Left lung (tissue), 14 donors: ENCODE measurements at places on chromosomes 16 and 17. TPM values are rescaled to one million over a fixed set of nuclear protein-coding genes. Genes with fewer than 3 reads are reported as not detected.
A peak's percentile ranks its signal among the peaks of the same experiment; 100 is the strongest.

- no peak for DNase-seq
Observed at GRCh38 chr17:49454050-49454449, 39.4 kb upstream of the PHB1 start.

- no peak for DNase-seq
Observed at GRCh38 chr17:83178533-83179304, 99.3 kb downstream of the METRNL start.

DNA sequence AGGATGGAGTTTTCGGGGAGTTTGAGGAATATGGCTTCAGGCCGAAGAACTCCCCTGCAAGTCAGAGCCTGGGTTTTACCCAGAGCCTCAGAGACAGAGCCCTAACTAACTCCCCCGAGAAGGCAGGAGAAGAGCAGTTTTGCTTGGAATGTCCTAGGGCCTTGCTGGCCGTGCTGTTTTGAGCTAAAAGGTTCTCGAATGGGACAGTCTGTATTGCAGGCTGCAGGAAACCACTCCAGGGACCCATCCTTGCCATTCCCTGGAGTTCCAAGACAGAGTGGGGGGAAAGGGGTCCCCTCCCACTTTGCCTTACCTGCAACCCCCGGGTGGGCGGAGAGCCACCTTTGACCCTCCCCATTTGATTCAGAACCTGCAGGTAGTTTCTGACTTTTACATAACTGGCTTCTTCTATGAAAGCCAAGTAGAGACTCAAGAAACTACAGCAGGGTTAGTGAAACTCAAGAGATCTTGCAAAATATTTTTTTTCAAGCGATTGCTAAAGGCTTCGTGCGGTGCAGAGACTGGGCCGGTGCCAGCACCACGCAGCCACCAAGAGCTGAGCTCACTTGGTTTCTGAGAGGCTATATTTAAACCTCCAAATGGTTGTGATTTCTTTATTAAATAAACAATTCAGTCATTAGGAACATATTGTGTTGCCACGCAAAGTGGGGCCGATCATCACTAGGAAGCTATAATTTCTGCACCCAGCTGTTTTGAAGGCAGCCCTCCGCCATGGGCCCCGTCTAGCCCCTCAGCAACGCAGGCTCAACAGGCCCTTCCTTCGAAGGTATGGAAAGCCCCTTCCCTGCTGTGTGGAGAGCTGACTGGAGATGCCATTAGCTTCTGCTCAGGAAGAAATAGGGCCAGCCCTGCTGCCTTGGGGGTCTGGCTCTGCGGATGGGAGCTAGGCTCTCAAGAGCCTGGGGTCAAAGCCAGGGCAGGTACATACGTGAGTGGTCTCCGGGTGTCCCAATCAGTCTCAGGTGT is 223.0 kb downstream of the NTN1 start:
- DNase-seq = no peak

DNA sequence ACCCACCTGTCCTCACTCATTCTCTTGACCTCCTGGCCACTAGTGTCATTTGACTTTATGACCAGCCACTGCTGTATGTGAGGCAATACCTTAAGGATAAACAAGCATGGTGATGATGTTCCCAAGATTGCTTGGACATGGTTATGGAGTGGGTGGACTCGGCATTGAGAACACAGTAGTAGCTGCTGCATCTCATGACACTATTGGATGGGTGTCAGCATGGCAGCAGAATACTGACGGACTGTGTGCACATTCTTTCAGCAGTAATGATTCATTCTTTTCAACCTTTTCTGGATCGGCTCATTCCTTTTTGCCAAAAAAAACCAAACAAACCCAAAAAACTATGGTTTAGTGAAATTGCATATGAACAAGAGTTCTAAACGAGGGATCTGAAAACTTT is 13.5 kb downstream of the SPECC1 start:
- no peak for DNase-seq

DNA sequence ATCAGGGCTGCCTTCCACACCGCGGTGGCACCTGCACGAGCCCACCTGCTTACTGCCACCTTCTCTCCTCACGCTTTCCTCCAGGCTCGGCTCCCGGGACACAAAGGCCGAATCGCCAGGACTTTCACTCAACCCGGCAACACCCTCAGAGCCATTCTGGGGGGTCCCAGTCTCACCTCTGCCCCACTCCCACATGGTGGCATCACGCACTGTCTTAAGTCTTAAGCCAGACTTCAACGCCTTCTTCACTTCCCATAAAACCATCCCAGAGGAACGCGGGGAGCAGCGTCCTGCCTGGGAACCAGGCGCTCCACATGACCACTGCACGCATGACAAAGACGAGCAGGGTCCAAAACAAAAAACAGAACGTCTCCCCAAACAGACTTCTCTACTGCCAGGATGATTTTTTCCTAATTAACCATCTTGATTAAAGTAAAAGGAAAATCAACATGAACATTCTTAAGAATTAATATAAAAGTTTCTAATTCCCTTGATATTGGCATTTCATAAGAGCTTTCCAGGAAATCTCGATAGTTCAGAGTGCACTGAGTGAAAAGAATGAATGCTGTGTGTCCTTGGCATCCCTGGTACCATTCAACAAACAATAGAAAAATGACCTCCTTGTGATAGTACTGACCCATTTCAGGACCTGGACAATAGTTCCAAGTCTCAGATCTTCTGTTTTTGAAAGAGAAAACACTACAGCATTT is 2.6 kb downstream of the CANT1 start:
- no peak for DNase-seq

Gene SSTR5
- polyA plus RNA-seq = 0.11 TPM

Gene GPRC5C
- 49.6 TPM for polyA plus RNA-seq

GRCh38 chr17:64974750-64975317 is 55.6 kb upstream of the LRRC37A3 start:
- DNase-seq = no peak

Gene ATP2C2
- 11.2 TPM for polyA plus RNA-seq

Gene ASGR2
- 0.40 TPM for polyA plus RNA-seq

DNA sequence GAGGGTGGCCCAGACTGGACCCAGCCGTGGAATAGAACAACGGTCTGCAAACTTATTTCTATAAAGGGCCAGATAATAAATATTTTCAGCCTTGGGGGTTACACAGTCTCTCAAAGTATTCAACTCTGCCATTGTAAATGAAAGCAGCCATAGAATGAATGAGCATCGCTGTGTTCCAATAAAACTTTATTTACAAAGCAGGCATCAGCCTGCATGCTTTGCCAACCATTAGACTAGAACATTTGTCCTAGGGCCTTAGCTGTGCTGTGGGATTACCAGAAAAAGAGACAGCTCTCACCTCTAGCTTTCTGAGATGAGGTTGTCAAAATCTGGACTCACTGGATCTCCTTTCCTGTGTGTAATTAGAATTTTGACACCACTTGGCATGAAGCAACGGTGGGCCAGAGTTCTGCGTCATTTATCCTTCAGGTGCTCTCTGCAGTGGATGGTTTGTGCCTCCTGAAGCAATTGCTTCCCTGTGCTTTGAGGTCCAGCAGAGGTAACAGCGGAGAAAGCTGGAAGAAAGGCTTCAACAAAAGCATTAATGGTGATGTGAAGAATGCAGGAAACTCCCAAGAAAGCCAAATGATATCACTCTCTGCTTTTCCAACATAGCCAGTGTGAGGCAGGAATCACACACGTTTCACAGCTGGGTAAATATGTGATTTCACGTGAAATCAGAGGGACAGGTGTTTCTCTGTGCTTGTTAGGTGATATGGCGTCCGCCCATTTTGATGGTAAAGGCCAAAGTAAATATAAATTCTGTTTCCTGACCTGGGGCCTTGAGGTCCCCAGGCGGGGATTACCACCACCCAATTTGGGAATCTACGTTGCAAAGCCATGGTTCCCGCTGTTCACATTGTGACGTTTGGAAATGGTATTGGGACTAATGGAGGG is 148.4 kb downstream of the PITPNC1 start:
- no peak for DNase-seq

- no peak for DNase-seq
Observed at GRCh38 chr17:28065706-28066105, 23.2 kb downstream of the NLK start.

GRCh38 chr17:74454197-74455024 is 12.0 kb upstream of the CD300A start:
- peak; percentile 87 for DNase-seq

GRCh38 chr16:86692426-86692825 is 114.1 kb downstream of the FOXL1 start:
- DNase-seq = no peak

DNA sequence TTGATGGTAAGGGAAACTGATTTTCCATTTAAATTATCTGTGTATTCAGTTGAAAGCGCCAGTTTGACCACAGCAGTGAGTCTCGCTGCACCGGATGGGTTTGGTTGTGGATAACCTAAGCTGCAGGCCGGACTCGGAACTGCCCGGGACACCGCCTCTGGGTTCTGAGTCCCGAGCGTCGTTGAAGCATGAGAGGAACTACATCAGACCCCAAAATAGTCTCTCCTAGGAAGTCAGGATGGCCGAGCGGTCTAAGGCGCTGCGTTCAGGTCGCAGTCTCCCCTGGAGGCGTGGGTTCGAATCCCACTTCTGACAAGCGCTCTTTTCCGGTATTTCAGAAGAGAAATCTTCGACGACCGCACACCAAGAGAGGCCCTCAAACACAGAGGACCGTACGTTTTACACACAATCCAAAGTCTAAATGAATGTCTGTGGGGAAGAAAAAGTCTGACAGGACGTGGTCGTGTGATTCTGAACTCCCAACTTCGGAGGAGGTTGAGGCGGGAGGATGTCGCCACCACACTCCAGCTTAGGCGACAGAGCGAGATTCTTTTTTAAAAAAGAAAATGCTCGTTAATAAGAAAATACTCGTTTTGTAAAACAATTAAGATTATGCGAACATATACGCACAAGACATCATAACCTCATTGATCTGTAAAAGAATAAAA is 15.4 kb upstream of the PLLP start:
- peak; percentile 85 for DNase-seq

DNA sequence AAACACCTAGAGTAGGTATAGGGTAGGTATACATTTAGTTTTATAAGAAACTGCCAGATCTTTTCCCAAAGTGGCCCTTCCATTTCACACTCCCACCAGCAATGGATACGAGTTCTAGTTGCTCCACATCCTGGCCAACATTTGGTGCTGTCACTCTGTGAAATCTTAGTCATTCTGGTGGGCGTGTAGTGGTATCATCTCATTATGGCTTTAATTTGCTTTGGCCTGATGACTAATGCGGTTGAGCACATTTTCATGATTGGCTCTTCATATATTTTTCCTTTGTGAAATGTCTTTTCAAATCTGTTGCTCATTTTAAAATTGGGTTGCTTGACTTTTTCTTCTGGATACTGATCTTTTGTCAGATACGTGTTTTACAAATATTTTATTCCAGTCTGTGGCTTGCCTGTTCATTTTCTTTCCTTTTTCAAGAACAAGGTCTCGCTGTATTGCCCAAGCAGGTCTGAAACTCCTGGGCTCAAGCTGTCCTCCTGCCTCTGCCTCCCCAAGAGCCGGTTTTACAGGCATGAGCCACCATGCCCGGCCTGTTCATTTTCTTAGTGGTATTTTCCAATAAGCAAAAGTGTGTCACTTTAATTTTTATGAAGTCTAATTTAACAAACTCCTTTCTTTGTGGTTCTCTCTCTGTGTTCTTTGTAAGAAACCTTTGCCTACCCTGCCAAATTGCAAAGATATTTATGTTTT is 192.4 kb downstream of the SEC14L1 start:
- no peak for DNase-seq

Gene MSI2
- polyA plus RNA-seq = 46.2 TPM

- no peak for DNase-seq
Observed at GRCh38 chr17:28366605-28367004, 1.6 kb upstream of the SEBOX start.

Gene BHLHA9
- polyA plus RNA-seq = not detected

Gene TSNAXIP1
- polyA plus RNA-seq = 7.1 TPM

Gene G6PC1
- polyA plus RNA-seq = not detected

DNA sequence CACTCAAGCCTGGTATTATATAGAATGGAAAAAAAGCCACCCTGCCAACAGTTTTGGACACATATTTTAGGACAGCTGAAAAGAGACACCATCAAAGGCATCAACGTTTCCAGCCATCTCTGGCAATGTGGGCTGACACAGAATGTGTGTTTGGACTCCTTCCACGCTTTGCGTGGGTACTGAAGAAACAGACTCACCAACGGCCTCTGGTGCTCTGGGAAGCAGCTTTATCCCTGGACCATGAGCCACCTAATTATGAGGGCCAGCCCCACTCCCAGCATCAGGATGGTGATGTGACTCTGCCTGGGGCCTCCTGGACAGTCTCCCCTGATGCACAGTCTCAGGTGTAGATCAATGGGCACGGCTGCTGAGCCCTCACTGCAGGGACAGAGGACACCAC is 27.9 kb downstream of the CCDC57 start:
- no peak for DNase-seq

Gene C1QTNF1
- polyA plus RNA-seq = 2.3 TPM

- DNase-seq = no peak
Observed at GRCh38 chr17:10210151-10210574, 11.8 kb upstream of the GAS7 start.

- DNase-seq = no peak
Observed at GRCh38 chr17:58043221-58044181, 36.5 kb upstream of the SRSF1 start.

Gene TCAP
- 1.6 TPM for polyA plus RNA-seq

DNA sequence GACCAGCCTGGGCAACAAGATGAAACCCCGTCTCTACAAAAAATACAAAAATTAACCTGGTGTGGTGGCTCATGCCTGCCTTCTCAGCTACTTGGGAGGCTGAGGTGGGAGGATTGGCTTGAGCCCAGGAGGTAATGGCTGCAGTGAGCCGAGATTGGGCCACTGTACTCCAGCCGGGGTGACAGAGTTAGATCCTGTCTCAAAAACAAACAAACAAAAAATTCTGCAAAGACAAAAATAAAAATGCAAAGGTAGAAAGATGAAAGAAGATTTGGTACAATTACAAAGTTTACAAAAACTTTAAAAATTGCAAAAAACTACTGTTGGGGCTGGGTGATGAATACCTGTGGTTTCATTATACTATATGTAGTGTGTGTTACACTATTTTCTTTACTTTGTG is 5.5 kb upstream of the CDH1 start:
- DNase-seq = no peak

Gene CTRB1
- polyA plus RNA-seq = 0.20 TPM

DNA sequence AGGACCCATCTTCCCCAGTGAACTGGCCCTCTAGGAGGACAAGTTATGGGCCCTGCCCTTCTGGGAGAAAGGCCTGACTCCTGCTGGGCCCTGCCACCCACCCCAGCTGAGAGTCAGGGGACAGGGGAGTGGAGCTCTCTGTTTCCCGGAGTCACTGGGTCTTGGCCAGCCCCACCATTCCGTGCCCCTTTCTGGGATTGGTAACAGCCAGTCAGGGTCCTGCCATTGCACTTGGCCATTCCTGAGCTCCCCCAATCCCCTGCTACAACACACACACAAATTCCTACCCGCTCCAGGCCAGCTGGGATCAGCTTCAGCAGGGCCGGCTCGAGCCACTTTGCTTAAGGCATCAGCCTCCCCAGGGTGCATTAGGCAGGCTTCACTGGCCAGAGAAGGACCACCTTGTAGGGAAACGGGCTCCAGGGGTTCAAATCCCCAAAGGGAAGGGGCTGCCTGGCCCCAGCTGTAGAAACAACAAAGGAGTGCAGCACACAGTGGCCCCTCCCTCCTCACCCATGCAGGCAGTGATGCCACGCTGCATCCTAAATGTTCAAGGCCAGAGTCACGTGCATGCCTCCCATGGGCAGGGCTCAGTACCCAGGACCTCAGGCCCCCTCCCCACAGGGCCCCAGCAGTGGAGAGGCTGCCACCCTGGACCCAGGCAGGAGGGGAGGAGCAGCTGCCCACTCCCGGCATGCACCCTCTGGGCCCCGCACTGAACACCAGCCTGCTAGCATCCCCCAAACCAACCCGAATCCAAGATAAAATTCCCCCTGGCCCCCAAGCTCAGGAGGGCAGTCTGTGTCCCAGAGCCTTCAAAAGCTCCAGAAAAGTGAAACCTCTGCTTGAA is 37.7 kb downstream of the C16orf78 start:
- DNase-seq = no peak

- no peak for DNase-seq
Observed at GRCh38 chr17:17367931-17368330, 64.8 kb downstream of the NT5M start.
